ENCODE measurements at places on chromosomes 4 and X.

GRCh38 chrX:18931972-18932371 lies 51.9 kb downstream of the PHKA2 start:
- DNase-seq, result no peak

DNA sequence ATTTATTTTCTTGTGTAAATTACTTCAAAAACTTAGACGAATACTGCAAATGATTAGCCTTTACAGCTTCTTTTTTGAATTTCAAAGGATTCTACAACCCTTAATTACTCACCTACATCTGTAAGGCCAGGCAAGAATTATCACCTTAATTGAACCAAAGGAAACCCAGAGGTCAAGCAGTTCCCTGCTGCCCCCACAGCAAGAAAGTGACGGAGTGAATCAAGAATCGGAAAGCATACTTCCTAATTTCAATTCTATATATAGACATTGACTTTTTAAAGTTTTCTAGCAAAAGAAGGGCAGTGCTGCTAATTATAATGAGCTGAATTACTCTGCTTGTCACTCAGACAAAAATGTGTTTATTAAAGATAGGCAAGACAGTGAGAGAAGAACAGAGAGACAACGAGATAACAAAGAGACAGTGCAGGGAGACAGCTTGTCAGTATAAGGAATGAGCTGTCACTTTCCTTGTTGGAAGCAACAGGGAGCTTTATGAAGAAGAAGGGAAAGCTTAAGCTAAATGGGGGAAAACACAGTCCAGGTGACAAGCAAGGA lies 47.5 kb upstream of the SPANXN4 start:
- DNase-seq, result no peak

GRCh38 chr4:53060278-53060677 lies 198.2 kb downstream of the RASL11B start:
- DNase-seq, result no peak

- no peak for DNase-seq
These were observed 38.7 kb upstream of the PDK3 start for GRCh38 chrX:24426340-24426913.

GRCh38 chr4:95898226-95898625 lies 58.3 kb downstream of the PDHA2 start:
- DNase-seq, result no peak

Measured in hypothalamus (tissue), 51 donors.